ENCODE measurements at places on chromosomes 2 and 18.

DNA sequence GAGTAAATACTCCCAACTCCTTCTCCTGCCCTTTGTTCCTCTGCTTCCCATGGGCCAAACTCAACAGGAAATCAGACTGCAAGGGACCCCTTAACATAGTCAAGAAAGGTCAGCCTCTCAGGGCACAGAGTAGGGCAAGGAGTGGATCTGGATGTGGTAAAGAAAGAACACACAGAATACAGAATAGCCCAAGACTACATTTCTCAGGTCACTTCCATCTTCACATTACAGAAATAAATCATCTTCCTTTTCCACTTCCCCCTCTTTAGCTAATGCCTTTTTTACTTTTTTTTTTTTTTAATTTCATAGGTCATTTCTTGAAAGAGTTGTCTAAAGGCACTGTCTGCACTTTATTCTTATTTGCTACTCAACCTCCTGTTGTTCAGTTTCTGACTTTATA, 558.3 kb downstream of the TNS1 start:
- DNase-seq = no peak
- H3K27me3 ChIP-seq = no peaks in the 10 kb centered on the region
- H3K4me3 ChIP-seq = no peak overlapping the region
- no peak overlapping the region for H3K27ac ChIP-seq
- no peaks in the 10 kb centered on the region for H3K4me1 ChIP-seq

DNA sequence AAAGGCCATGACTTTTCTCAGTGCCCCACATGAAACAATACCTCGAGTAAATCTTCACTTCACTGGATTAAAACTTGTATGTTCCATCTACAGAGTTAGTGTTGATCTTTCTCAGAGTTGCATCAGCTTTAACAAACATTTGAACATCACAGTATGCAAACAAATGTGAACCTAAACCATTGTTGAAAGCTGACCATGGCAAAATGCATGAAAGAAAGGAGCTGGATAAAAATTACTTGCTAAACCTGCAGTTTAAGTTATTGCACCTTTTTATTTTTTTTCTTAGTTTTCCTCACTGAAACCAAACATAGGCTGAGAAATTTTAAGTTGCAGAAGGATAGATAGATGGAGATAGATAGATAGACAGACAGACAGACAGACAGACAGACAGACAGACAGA, 107.2 kb upstream of the UGP2 start:
- H3K36me3 ChIP-seq = no peaks in the 10 kb centered on the region
- no peak overlapping the region for H3K27ac ChIP-seq
- no peaks in the 10 kb centered on the region for H3K27me3 ChIP-seq
- no peaks in the 10 kb centered on the region for H3K4me1 ChIP-seq

GRCh38 chr2:55966401-55967118, 43.0 kb upstream of the EFEMP1 start:
- peaks cover 30% of the 10 kb centered on the region for H3K27me3 ChIP-seq
- no peaks in the 10 kb centered on the region for H3K4me1 ChIP-seq
- H3K4me3 ChIP-seq = no peak overlapping the region
- no peak overlapping the region for H3K27ac ChIP-seq
- DNase-seq = no peak
- H3K36me3 ChIP-seq = no peaks in the 10 kb centered on the region

DNA sequence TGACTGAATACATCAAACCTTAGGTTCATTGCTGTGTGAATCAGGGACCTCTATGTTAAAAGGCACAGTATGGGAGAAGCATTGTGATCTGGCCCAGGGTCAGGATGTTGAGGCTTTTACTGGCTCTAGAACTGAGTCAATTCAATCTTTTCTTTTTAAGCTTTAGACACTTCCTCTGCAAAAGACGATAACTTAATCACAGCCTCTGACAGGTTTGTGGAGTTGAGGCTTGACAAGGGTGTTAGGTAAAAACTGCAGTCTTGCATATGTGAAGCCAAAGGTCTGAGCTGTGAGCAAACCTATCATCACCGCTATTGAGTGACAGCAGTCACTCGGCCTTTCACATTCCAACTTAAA, 17.3 kb upstream of the ARHGAP25 start:
- no peak overlapping the region for H3K4me3 ChIP-seq
- H3K27ac ChIP-seq = no peak overlapping the region
- H3K4me1 ChIP-seq = no peaks in the 10 kb centered on the region
- no peaks in the 10 kb centered on the region for H3K36me3 ChIP-seq
- no peaks in the 10 kb centered on the region for H3K27me3 ChIP-seq

GRCh38 chr18:38025433-38026038, 459.9 kb upstream of the CELF4 start:
- H3K4me1 ChIP-seq = peaks cover 1% of the 10 kb centered on the region
- no peaks in the 10 kb centered on the region for H3K36me3 ChIP-seq
- H3K4me3 ChIP-seq = no peak overlapping the region

- no peak for DNase-seq
- H3K36me3 ChIP-seq = no peaks in the 10 kb centered on the region
- H3K4me1 ChIP-seq = no peaks in the 10 kb centered on the region
- H3K27ac ChIP-seq = no peak overlapping the region
- H3K4me3 ChIP-seq = no peak overlapping the region
Measured at GRCh38 chr2:176931588-176932563, 280.7 kb upstream of the HNRNPA3 start.

DNA sequence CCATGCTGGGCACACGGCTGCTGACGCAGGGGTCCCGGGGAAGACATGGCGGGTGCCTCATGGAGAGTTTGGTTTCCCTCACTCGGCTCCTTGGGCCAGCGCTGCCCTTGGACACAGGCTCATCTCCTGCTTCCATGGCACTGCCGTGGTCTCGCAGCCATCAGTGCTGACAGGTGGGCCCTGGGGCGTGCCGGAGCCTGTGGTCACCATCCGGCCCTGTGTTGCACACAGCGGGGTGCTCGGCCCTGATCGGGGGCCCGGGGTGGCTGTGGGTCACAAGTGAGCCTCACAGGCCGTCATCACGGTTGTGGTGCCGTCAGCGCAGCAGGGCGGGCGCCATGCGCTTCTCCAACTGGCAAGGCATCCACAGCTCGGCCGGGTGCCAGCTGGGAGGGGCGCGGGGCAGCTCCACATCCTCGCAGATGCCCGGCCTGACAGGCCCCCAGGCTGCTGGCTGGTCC, 582 bp downstream of the RTP5 start:
- no peaks in the 10 kb centered on the region for H3K4me1 ChIP-seq
- no peak overlapping the region for H3K27ac ChIP-seq
- peaks cover 4% of the 10 kb centered on the region for H3K36me3 ChIP-seq
- H3K4me3 ChIP-seq = no peak overlapping the region
- no peaks in the 10 kb centered on the region for H3K27me3 ChIP-seq
- no peak for DNase-seq

- H3K4me1 ChIP-seq = no peaks in the 10 kb centered on the region
- no peaks in the 10 kb centered on the region for H3K36me3 ChIP-seq
- H3K27ac ChIP-seq = no peak overlapping the region
- no peaks in the 10 kb centered on the region for H3K27me3 ChIP-seq
- no peak overlapping the region for H3K4me3 ChIP-seq
Measured at GRCh38 chr2:136874258-136874657, 108.9 kb downstream of the THSD7B start.

GRCh38 chr2:128564551-128564950, 245.9 kb upstream of the HS6ST1 start:
- H3K36me3 ChIP-seq = no peaks in the 10 kb centered on the region
- no peaks in the 10 kb centered on the region for H3K4me1 ChIP-seq
- no peak overlapping the region for H3K27ac ChIP-seq
- no peaks in the 10 kb centered on the region for H3K27me3 ChIP-seq
- no peak overlapping the region for H3K4me3 ChIP-seq
- DNase-seq = no peak

GRCh38 chr2:72973566-72974435, 56.5 kb downstream of the EMX1 start:
- no peak overlapping the region for H3K4me3 ChIP-seq
- H3K27ac ChIP-seq = no peak overlapping the region
- no peaks in the 10 kb centered on the region for H3K27me3 ChIP-seq

- no peak overlapping the region for H3K27ac ChIP-seq
- H3K4me1 ChIP-seq = no peaks in the 10 kb centered on the region
- DNase-seq = no peak
- H3K36me3 ChIP-seq = no peaks in the 10 kb centered on the region
- no peak overlapping the region for H3K4me3 ChIP-seq
Measured at GRCh38 chr2:52518678-52519077, 1248.9 kb upstream of the CHAC2 start.

- no peaks in the 10 kb centered on the region for H3K36me3 ChIP-seq
- H3K27ac ChIP-seq = no peak overlapping the region
- H3K4me3 ChIP-seq = no peak overlapping the region
- no peaks in the 10 kb centered on the region for H3K27me3 ChIP-seq
- no peak for DNase-seq
Measured at GRCh38 chr2:148675708-148676107, 31.2 kb downstream of the EPC2 start.

GRCh38 chr2:48414980-48415835, 114.7 kb upstream of the STON1 start:
- no peaks in the 10 kb centered on the region for H3K27me3 ChIP-seq
- peaks cover 15% of the 10 kb centered on the region for H3K4me1 ChIP-seq
- no peak overlapping the region for H3K27ac ChIP-seq
- no peaks in the 10 kb centered on the region for H3K36me3 ChIP-seq
- H3K4me3 ChIP-seq = no peak overlapping the region

GRCh38 chr18:12911929-12912703, 28.1 kb upstream of the PTPN2 start:
- no peak for DNase-seq
- no peaks in the 10 kb centered on the region for H3K36me3 ChIP-seq
- no peak overlapping the region for H3K27ac ChIP-seq
- H3K27me3 ChIP-seq = no peaks in the 10 kb centered on the region

DNA sequence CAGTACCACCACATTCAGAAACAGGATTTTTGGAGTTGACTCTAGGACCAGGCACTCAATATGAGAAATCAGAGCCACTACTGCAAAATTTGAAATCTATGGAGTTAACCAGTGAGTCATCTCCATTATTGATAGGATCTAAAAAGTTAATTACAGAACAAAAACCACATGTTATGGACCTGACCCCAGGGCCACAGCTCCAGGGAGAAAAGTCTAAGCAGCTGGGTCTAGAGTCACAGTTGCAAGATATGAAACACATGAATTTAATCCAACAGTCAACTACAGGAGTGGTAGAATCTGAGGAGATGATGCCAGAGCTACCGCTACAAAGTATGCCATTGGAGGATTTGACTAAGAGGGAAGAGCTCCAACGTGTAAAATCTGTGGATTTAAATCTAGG, 13.4 kb upstream of the ZNF512 start:
- DNase-seq = no peak
- H3K27ac ChIP-seq = no peak overlapping the region
- H3K36me3 ChIP-seq = no peaks in the 10 kb centered on the region
- H3K27me3 ChIP-seq = no peaks in the 10 kb centered on the region
- H3K4me3 ChIP-seq = no peak overlapping the region
- H3K4me1 ChIP-seq = no peaks in the 10 kb centered on the region

- H3K27ac ChIP-seq = no peak overlapping the region
- H3K27me3 ChIP-seq = no peaks in the 10 kb centered on the region
- no peaks in the 10 kb centered on the region for H3K36me3 ChIP-seq
Measured at GRCh38 chr2:42117923-42118753, 51.0 kb upstream of the EML4 start.

DNA sequence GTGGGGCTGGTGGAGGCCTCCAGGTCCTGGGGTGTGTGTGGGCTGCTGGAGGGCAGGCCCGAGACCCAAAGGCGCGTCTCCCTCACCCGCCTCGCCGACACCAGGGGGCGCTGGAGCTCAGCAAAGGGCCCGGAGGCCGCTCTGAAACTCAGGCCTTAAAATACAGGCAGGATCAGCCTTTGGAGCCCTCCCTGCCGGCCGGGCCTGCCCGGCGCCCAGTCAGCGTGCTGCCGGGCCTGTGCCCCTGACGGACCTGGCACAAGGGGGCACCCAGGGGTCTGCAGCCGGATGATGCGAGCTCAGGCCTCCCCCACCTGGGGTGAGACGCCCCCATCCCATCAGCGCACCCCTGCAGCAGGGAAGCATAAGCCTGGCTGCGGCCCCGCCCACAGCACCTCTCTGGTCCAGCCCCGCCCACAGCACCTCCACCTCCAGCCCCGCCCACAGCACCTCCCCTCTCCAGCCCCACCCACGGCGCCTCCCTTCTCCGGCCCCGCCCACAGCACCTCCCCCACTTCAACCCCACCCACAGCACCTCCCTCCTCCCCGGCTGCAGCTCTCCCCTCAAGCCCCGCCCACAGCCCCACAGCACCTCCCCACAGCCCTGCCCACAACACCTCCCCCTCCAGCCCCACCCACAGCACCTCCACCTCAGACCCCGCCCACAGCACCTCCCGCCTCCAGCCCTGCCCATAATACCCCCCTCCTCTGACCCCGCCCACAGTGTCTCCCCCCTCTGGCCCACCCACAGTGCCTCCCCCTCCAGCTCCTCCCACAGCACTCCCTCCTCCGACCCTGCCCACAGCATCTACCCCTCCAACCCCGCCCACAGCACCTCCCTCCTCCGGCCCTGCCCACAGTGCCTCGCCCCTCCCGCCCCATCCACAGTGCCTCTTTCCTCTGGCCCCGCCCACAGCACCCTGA, 92.8 kb upstream of the OTOS start:
- peaks cover 6% of the 10 kb centered on the region for H3K27me3 ChIP-seq
- peak; percentile 89 for DNase-seq
- no peak overlapping the region for H3K27ac ChIP-seq
- no peaks in the 10 kb centered on the region for H3K36me3 ChIP-seq
- peaks cover 8% of the 10 kb centered on the region for H3K4me1 ChIP-seq
- peak overlapping the region; percentile 79 for H3K4me3 ChIP-seq

- no peaks in the 10 kb centered on the region for H3K27me3 ChIP-seq
- no peak for DNase-seq
- no peaks in the 10 kb centered on the region for H3K36me3 ChIP-seq
- H3K4me3 ChIP-seq = no peak overlapping the region
Measured at GRCh38 chr2:134287323-134287722, 33.5 kb downstream of the MGAT5 start.

DNA sequence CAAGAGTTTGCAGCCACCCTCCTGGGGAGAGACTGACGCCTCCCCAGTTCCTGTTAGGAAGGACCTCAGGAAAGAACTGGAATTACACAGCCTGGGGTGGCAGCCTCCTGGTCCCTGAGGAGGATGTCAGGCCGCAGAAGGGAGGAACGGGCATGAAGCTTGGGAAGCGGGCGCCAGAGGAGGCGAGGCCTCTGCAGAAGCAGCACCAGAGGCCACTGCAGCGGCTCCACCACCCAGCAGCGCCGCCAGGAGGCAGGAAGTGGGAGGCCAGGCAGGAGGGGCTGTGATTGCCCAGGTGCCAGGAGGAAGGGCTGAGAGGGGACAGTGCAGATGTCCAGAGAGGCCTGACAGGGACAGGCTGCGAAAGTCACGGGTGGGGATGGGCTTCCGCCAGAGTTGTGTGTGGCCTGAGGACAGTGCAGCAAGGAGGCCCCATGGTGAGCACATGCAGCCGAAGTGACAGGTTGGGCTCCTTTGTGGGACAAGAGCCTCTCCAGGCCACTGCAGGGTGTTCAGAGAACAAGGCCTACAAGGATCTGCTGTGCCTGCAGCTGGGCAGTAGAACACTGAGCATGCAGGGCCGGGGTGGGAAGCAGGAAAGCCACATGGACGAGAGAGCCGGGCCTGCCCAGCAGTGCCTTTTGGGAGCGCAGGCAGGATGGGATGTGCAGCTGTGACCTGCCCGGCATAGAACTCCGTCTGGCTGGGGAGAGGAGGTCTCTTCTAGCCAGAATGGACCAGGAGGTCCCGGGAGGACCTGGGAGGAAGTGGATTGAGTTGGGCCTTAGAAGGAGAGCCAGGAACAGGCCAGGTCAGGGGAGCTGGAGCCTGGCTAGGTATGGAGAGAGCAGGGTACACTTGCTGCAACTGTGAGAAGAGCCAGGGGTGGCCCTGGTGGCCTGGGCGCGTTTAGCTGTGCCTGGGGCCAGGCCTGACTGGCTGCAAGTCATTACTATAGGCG, 39.1 kb upstream of the ALPP start:
- H3K27ac ChIP-seq = no peak overlapping the region
- H3K4me3 ChIP-seq = peak overlapping the region; percentile 37
- no peaks in the 10 kb centered on the region for H3K4me1 ChIP-seq
- no peaks in the 10 kb centered on the region for H3K36me3 ChIP-seq
- H3K27me3 ChIP-seq = no peaks in the 10 kb centered on the region
- no peak for DNase-seq
